Aorta (tissue), 5 donors: ENCODE measurements at places on chromosomes 1 and 21. TPM values are rescaled to one million over a fixed set of nuclear protein-coding genes. Genes with fewer than 3 reads are reported as not detected.

EFNA4 gene
- 5.7 TPM for total RNA-seq

DNA sequence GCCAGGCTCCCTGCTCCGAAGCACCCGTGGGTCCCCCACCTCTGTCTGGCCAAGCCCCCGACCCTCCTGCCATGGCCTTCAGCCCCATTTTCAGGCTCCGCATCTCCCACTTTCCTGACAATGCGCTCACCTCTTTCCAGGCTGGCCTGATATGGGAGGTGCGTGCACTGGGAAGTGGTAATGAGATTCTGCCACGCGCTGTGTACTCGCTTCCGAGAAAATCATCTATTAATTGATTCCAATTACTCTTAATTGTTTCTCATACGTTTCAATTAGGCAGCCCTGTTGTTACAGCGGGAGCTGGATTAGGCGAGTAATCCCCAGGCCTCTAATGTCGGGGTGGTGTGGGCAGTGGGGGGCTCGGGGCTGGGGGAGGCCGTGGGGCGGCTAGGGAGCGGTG lies 122.4 kb upstream of the ARHGEF16 start:
- H3K4me3 ChIP-seq: no peak overlapping the region
- H3K36me3 ChIP-seq: no peaks in the 10 kb centered on the region
- H3K4me1 ChIP-seq: no peaks in the 10 kb centered on the region
- no peak overlapping the region for H3K27ac ChIP-seq

RNU1-2 gene
- 7,231 TPM for total RNA-seq

- H3K27ac ChIP-seq: no peak overlapping the region
- no peaks in the 10 kb centered on the region for H3K27me3 ChIP-seq
- H3K4me1 ChIP-seq: no peaks in the 10 kb centered on the region
- no peak overlapping the region for H3K4me3 ChIP-seq
These were observed 20.3 kb upstream of the TNFRSF1B start for GRCh38 chr1:12146343-12147112.

NBPF26 gene
- total RNA-seq: 51.3 TPM

- no peak overlapping the region for H3K4me3 ChIP-seq
- no peak for DNase-seq
- H3K4me1 ChIP-seq: no peaks in the 10 kb centered on the region
- peaks cover 4% of the 10 kb centered on the region for H3K27me3 ChIP-seq
These were observed 1.2 kb downstream of the BMP8B start for GRCh38 chr1:39787468-39787867.

GRCh38 chr1:154430903-154431302 lies 25.8 kb downstream of the IL6R start:
- no peak overlapping the region for H3K27ac ChIP-seq
- H3K4me1 ChIP-seq: no peaks in the 10 kb centered on the region
- H3K36me3 ChIP-seq: no peaks in the 10 kb centered on the region
- DNase-seq: no peak
- no peaks in the 10 kb centered on the region for H3K27me3 ChIP-seq

DNA sequence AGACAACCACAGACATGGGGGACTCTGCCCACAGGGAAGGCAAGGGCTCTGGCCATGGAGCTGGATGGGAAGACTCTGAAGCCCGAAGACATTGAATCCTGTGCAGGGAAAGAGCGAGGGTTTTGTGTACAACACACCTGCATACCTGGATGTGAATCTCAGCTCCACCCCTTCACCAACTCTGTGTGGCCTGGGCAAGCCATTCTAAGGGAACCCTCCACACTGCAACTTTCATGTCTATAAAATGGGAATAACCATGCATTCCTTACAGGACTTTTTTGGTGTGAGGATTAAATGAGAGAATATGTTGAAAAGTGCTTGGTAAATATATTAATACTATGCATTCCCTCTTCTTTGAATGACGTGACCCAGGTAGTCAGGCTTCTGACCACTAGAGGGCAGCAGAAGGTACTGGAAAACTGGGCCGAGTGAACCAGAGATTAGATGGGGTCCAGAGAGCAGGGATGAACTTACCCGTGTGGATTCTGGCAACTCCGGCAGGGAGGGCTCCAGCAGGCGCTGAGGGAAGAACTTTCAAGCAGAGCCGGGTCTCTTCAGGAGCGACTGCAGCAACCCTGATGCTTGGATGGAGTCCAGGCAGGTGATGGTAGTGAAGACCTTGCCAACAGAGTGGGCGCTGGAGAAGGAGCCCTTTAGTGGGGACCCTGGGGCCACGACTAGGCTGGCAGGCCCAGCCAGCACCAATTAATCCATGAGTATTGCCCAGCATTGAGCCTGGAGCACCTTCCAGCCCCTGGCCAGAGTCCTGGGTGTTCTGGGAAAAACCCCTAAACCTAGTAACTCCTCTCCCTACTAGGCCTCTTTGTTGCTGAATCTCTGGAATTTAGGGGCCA lies 834 bp upstream of the ELF3 start:
- H3K36me3 ChIP-seq: peaks cover 8% of the 10 kb centered on the region
- H3K4me1 ChIP-seq: no peaks in the 10 kb centered on the region
- H3K4me3 ChIP-seq: no peak overlapping the region
- no peaks in the 10 kb centered on the region for H3K27me3 ChIP-seq

DNA sequence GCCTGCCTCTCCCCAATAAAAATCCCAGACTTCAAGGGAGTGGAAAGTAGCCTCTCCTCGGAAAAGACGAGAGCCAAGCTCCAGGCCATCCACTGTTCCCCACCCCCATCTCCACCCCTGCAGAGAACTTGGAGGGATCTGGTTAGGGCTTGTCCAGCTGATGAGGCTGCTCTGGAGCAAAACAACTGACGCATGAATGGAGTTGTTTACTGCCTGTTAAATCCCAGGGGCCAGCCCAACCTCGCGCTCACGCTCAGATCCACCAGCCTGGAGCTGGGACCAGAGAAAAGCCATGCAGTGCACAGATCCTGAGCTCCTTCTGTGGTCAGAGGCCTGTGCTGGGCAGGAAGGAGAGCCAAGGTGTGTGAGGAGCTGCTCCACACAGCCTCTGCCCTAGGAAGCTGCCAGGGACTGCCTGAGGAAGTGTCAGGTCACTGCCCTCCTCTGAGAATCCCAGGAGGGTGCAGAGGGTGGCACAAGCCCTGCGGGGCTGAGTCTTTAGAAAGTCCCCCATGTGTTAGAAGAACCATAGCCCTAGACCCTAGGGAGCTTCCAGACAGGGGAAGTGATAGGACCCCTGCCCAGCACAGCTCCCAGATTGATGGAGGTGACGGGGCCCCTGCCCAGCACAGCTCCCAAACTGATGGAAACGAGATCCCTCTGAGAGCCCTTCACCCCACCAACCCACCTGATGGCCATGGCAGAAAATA lies 109.0 kb upstream of the IPO9 start:
- peaks cover 6% of the 10 kb centered on the region for H3K4me1 ChIP-seq
- peak; percentile 79 for DNase-seq
- H3K4me3 ChIP-seq: no peak overlapping the region
- no peaks in the 10 kb centered on the region for H3K27me3 ChIP-seq
- H3K27ac ChIP-seq: no peak overlapping the region

DNA sequence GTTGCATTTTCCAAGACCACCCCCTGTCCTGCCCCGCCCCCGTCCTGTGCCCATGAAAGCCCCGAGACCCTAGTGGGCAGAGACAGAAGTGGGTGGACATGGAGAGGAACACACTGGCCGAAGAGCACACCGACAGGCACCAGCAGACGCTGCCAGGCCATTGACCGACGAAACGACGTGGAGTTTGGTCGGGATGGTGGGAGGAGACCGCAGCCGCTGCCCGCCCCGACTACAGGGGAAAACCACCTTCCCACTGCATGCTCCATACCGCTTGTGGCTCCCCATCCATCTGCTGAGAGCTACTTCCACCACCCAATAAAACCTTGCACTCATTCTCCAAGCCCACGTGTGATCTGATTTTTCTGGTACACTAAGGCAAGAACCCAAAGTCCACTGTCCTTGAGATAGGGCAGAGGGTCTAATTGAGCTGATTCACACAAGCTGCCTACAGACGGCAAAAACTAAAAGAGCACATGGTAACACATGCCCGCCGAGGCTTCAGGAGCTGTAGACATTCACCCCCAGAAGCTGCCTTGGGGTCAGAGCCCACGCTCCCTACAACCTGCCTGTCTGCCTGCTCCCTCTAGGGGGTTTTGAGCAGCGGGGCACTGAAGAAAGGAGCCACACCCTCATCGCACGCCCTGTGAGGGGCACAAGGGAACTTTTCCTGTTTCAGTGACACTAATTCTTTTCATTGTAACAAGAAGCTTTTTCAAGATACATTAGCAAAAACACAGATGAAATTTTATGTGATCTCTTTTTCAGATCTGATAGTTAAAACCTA lies 81.2 kb upstream of the RAB3GAP2 start:
- H3K27ac ChIP-seq: no peak overlapping the region
- no peaks in the 10 kb centered on the region for H3K27me3 ChIP-seq
- H3K4me3 ChIP-seq: no peak overlapping the region
- DNase-seq: no peak
- H3K4me1 ChIP-seq: no peaks in the 10 kb centered on the region

DNA sequence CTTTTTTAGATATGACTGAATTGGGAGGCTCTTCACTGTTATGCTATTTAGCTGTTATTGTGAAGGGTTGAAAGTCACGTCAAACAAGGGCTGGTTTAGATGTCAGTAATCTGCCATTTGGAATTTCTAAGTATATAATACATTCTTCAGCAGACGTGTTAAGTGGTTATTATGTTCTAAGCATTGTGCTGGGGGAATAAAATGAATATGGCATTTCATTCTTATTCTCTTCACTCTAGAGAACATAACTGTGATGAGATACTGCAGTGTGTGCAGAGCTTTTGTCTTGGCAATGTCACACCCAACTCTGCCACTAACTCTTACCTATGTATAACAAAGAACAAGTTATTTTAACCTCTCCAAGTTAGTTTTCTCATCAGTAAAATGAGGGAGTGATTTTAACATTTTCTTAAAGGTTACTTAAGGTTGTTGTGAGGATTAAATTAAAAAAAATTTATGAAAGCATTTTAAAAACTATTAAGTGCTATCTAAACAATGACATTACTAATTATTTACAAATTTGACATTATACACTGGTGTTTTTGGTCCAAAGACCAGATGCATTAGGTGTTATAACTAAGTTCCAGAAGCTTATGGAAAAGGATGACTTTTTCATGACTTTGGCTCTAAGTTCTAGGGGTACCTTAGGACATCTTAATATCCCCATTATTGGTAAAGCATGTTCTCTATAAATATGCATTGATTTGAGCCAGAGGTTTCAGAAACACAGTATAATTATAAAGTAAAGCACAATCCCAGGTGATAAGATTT lies 58.3 kb downstream of the SLC30A7 start:
- no peak for DNase-seq
- H3K27ac ChIP-seq: no peak overlapping the region
- no peak overlapping the region for H3K4me3 ChIP-seq
- H3K4me1 ChIP-seq: no peaks in the 10 kb centered on the region
- H3K36me3 ChIP-seq: peaks cover 3% of the 10 kb centered on the region

PTPN22 gene
- total RNA-seq: 6.7 TPM
